ENCODE measurements at places on chromosomes 5 and 9.

- no peak for DNase-seq
These were observed 102.4 kb downstream of the MED27 start for GRCh38 chr9:131977109-131977838.

DNA sequence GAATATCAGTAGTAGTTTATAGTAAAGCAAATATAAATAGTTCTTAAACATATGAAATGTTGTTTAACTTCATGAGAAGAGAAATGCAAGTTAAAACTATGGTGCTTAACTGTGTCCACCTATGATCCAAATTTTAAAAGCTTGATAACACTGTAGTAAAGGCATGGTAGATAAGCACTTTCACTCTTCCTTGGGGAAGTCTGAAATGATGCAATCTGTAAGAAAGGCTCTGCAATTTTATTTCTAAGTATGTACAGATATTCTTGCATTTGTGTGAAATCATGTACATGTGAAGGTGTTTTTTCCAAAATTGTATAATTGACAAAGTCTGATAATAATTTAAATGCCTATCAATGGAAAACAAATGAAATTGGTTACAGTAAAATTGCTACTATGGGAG lies 66.9 kb downstream of the SYK start:
- DNase-seq, result no peak

GRCh38 chr5:169445191-169445590 lies 138.4 kb upstream of the SPDL1 start:
- no peak for DNase-seq

DNA sequence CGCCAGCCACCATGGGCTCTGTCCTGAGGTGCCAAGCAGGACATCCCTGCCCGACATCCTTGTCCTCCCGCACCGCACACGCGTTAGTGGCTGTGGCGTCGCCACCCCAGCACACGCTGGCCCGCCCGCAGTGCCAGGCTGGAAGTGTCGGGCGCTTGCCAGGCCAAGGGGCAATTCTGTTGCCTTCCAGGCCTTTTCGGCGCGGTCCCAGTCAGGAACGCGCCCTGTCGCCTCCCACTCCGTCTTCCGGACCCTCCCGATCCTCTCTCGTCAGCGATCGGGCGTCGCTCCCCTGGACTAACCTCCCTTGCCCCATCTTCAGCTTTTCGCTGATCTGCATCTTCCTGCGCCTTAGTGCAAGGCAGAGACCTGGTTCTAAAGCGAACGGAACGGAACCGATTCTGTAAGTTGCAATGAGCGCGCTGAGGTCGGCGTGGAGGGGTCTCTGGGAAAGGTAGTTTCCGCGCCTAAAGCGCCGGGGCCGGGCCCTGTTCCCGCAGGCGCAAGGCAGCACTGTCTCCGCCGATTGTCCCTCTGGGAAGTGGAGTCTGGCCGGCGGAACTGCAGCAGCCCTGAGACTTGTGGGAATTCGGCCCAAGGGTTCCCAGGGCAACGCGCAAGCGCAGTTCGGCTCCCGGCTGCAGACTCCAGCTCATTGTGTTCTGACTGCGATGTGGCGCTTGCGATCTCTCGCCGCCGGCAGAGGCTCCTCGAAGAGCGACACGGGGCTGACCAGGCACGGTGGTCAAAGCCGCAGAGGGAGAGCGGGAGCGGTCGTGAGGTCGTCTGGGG lies at the start of gene ZNF454:
ZNF454 (plus strand) TSS at position 630 of the 792 bp plus-strand sequence. CDS start 1,594 bp downstream, outside the sequence.
- DNase-seq, result peak; percentile 36

DNA sequence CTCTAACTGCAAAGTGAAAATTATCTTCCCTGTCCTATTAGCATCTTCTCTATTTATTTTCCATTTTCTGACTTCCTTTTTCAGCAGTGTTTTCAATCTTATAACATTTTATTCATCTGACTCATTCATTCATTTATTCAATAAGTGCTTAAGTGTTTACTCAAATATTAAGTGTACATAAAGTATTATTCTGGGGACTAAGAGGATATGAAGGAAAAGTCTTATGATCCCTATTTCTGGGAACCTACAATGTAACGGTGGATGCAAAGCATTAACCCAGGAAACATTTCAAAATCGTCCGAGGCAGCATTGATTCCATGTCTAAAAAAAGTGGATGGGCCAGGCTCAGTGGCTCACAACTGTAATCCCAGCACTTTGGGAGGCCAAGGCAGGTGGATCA lies 19.4 kb upstream of the TRPM6 start:
- DNase-seq, result no peak

DNA sequence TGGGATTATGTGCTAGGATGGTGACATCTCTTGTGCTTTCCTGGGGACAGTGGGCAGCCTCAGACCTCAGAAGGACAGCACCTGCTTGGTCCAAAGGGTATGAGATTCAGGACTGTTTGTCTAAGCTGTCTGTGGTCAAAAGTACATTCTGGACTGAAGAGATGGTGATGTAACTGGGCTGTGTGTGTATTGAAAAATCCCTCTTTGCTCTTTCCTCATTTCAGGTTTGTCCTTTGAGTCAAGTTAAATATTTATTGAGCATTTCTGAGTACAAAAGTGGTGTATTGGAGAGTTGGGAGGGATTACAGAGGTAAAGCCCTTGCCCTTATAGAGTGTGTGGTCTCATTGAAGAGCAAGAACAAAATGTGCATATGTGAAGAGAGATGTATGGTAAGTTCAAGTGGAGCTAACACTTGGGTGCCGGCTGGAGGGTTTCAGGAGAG lies 46.7 kb downstream of the RCL1 start:
- DNase-seq, result no peak

GRCh38 chr9:31519424-31519823 lies 865.0 kb upstream of the ACO1 start:
- DNase-seq, result no peak

- no peak for DNase-seq
These were observed 111.5 kb downstream of the SAXO1 start for GRCh38 chr9:18921366-18922075.

GRCh38 chr9:81772144-81772543 lies 82.8 kb upstream of the TLE1 start:
- peak; percentile 51 for DNase-seq

- no peak for DNase-seq
These were observed 39.0 kb downstream of the TMEM232 start for GRCh38 chr5:110687485-110687884.

DNA sequence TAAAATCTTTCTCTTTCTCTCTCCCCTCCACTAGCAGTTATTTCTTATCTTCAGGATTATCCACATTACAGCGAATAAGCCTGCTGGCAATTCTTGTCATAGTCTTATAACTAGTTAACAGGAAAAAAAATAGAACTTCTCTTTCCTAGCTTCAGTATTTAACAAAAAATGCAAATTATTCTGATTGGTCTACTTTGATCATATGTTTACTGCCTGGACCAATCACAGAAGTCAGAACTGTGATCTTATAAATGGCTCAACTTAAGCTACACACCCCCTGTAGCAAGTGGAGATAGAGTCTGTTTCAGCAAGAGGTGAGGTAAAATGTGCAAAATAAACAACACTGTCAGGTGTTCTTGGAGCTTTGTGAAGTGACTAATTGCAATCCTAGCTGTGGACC lies 389.4 kb upstream of the TUSC1 start:
- DNase-seq, result no peak

DNA sequence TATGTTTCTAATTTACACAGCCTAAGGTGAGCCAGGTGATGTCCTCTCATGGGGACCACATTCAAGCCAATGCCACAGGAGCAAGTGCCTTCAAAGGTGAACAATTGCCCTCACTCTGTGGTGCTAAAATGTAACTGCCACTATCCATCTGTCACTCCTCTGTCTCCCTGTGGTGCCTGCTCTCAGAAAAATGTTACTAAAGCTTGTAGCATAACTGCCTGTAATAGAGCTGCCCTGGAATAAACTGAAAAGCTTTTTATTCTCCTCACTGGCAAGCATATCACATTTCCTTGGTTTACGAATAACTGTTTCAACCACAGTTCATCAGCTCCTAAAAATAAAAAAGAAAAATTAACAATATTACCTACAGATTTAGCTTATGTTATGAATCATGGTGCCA lies 142.4 kb downstream of the ST8SIA4 start:
- DNase-seq, result no peak

DNA sequence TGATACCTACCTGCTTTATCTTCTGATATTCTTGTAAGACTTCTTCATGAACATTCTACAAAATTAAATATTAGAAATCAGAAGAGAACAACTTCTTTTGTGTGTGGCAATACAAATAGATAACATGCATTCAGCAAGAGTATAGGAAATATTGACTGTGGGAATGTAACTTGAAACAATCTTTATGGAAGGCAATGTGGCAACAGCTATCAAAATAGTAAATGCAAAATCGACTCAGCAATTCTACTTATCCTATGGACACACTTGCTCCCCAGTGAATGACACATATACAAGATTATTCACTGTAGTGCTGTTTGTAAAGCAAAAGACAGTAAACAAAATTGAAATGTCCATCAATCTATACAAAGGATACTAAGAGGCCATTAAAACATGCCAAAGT lies 66.5 kb upstream of the GLRX start:
- DNase-seq, result no peak

- DNase-seq, result peak; percentile 54
These were observed 75.4 kb downstream of the SLC38A9 start for GRCh38 chr5:55636683-55637082.

DNA sequence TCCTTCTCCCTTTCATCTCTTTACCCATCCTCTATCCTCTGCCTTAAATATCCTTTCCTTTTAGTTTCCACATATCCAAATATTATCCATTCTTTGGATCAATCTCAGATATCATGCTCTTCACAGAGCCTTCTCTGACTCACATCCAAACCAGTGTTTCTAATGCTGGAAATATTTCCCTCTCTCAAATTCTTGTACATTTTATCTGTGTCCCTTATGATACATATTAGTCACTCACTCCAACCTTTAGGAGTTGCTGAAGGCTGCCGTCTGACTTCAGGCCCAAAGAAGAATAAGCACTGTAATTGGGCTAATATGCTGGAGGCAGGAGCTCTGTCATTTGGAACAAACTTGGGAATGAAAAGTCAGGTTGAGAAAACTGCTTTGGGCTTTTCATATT lies 156.4 kb upstream of the RUSC2 start:
- peak; percentile 92 for DNase-seq

- DNase-seq, result no peak
These were observed 232.5 kb downstream of the PARP8 start for GRCh38 chr5:50898966-50899365.

DNA sequence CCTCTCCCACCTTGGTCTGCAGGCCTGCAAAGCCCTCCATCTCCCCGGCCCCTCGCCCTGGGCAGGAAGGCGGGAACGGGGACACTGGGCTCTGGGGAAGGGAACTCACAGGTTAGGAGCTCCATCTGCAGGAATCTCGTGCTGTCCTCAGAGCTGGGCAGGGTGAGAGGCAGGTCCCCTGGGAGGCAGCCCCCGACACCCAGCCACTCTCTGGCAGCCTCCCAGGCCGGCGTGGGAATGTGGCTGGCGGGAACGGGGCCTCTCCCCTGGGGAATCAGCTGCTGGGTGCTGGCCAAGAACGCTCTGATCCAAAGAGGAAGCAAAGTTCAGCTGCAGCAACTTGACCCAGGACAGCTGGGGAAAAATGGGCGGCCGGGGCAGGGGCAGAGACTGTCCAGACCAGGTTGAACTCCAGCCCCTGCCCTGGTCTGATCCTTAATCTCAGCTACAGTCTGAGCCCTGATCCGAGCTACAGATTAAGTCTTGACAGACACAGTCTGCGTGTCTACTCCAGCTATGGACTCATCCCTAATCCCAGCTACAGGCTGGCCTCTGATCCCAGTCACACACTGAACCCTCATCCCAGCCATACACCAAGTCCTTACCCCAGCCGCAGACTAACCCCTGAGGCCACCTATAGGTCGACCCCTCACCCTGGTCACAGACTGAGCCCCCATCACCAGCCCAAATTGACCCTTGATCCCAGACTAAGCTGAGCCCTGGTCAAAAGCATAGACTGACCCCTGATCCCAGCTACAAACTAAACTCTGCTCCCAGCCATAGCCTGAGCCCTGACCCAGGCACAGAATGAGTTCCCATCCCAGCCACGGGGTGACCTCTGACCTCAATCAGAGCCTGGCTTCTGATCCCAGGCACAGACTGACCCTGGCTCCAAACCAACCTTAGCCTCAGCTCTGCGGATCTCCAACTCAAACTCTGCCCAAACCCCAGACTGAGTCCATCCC lies 37.3 kb upstream of the EGFL7 start:
- DNase-seq, result peak; percentile 64

GRCh38 chr5:107504424-107504823 lies 166.3 kb downstream of the EFNA5 start:
- DNase-seq, result no peak

DNA sequence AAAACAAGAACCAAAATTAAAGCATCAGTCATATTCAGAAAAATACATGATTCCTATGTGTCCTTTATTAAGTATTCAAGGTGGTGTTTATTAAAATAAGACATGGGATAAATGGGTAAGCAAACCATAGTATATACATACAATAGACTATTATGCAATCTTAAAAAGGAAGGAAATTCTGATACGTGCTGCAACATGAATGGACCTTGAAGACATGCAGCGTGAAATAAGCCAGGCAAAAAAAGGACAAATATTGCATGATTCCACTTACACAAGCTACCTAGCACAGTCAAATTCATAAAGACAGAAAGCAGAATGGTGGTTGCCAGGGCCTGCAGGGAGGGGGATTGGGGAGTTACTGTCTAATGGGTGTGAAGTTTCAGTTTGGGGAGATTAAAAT lies 127.7 kb downstream of the DMAC1 start:
- DNase-seq, result no peak

DNA sequence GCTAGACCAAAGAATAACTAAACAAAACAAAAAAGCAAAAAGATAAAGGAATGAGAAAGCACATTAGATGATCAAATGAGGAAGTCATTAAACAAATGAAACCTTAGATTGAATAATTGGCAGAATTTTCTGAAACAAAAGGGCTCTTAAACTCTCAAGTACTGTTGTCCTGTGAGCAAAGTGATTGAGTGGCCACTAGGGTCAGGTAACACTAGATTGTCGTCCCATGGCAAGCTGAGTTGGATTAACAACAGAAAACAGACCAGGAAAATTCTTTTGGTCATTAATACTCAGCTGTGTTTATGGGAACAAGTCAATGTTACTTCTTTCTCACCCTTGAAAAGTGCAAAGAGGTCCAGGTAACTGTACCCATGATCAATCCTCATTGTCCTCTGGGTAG lies 81.6 kb upstream of the MRPS30 start:
- DNase-seq, result no peak

DNA sequence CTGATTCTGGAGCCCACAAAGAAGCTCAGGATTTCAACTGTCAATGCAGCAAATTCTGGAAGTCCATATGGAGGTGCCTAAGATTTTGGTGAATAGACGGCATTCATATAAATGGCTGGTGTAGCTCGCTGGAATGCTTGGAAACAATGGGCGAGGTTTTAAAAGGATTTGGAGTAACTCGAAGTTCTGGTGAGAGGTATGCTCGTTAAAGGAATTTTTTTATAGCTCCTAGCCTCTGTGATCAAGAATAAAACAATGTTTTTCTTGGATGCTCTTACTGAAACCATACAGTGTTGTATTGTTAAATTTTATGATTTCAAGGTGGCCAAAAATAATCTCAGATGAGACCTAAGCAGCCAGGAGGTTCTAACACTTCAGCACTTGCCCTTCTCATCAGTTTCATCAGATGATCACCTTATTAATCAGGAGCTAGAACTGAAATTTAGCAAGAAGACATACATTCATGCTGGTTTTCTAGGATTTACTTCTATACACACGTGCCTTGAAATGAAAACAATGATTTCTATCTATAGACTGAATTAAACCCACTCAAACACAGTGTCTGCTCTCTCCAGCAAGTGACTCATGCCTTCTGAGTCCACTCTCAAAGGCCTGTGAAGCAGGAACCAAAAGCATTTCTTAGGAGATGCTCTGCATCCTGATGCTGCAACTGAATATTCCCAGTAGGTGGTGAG lies 79.2 kb downstream of the OTULIN start:
- peak; percentile 58 for DNase-seq

GRCh38 chr9:6973762-6974161 lies 216.0 kb downstream of the KDM4C start:
- DNase-seq, result peak; percentile 26

- DNase-seq, result peak; percentile 41
These were observed 257.8 kb downstream of the TRIM32 start for GRCh38 chr9:116944714-116945534.
